Memory B cell (primary cell): ENCODE measurements at places on chromosomes 4 and X.

- H3K4me1 ChIP-seq: no peaks in the 10 kb centered on the region
- H3K36me3 ChIP-seq: no peaks in the 10 kb centered on the region
- DNase-seq: no peak
- no peak overlapping the region for H3K4me3 ChIP-seq
- no peak overlapping the region for H3K27ac ChIP-seq
These were observed 327.8 kb downstream of the ADGRL3 start for GRCh38 chr4:61527888-61528287.

GRCh38 chr4:2615821-2616220, 79.4 kb downstream of the FAM193A start:
- H3K4me3 ChIP-seq: no peak overlapping the region
- no peak overlapping the region for H3K27ac ChIP-seq
- peaks cover 6% of the 10 kb centered on the region for H3K36me3 ChIP-seq
- peaks cover 17% of the 10 kb centered on the region for H3K4me1 ChIP-seq

GRCh38 chrX:150567645-150568319, 639 bp upstream of the MTM1 start:
- H3K4me1 ChIP-seq: peaks cover 16% of the 10 kb centered on the region
- peak overlapping the region; percentile 87 for H3K4me3 ChIP-seq
- no peaks in the 10 kb centered on the region for H3K27me3 ChIP-seq

DNA sequence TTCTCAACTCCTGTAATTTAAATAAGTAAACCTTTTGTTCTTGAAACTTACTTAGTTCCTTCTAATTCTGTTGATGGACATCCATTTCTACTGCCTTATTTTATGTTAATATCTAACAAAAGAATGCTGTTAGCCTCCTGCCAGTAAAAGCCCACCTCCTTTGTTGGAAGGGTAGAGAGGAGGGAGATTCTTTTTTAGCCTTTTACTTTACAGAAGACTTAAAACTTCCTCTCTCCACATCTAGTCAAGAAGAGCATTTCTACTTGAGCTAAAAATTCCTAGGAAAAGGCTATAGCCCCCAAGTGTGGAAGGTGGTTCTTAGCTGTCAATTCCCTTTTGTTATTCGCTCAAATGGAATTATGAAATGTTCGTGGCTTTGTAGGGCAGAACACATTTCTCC, 118.7 kb downstream of the ZIC3 start:
- no peak overlapping the region for H3K4me3 ChIP-seq
- H3K27ac ChIP-seq: no peak overlapping the region
- DNase-seq: no peak
- H3K27me3 ChIP-seq: no peaks in the 10 kb centered on the region
- no peaks in the 10 kb centered on the region for H3K36me3 ChIP-seq

- DNase-seq: no peak
- H3K27me3 ChIP-seq: no peaks in the 10 kb centered on the region
- no peak overlapping the region for H3K27ac ChIP-seq
- no peaks in the 10 kb centered on the region for H3K36me3 ChIP-seq
These were observed 28.1 kb upstream of the NYX start for GRCh38 chrX:41419082-41419481.

GRCh38 chrX:153651540-153652079, 4.6 kb downstream of the DUSP9 start:
- H3K4me3 ChIP-seq: no peak overlapping the region
- peaks cover 2% of the 10 kb centered on the region for H3K27me3 ChIP-seq
- H3K36me3 ChIP-seq: peaks cover 1% of the 10 kb centered on the region
- no peak overlapping the region for H3K27ac ChIP-seq

DNA sequence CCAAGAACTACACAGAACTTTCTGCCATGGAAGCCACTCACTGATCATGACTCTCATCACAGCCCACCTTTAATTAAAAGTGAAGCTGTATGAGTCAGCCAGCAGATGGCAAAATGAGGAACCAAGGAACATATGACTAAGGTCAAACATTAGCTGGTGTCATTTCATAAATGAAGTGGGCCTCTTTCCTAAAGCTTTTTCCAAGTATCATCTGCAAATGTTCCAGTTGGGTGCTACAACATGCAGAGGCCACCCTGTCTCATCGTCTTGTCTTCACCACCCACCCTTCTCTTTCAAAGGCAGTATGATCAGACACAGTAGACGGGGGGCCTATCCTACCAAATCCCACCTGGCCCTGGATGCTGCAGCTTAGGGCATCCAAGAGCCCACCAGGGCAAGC, 9.2 kb upstream of the EOLA1 start:
- peaks cover 8% of the 10 kb centered on the region for H3K4me1 ChIP-seq
- peaks cover 10% of the 10 kb centered on the region for H3K36me3 ChIP-seq
- no peak overlapping the region for H3K27ac ChIP-seq
- H3K4me3 ChIP-seq: no peak overlapping the region
- DNase-seq: no peak

GRCh38 chr4:17316566-17316965, 195.3 kb downstream of the QDPR start:
- no peak overlapping the region for H3K4me3 ChIP-seq
- H3K4me1 ChIP-seq: no peaks in the 10 kb centered on the region
- H3K36me3 ChIP-seq: no peaks in the 10 kb centered on the region
- H3K27me3 ChIP-seq: peaks cover 1% of the 10 kb centered on the region

- H3K36me3 ChIP-seq: no peaks in the 10 kb centered on the region
- H3K27me3 ChIP-seq: no peaks in the 10 kb centered on the region
- no peak overlapping the region for H3K27ac ChIP-seq
- no peak overlapping the region for H3K4me3 ChIP-seq
- DNase-seq: no peak
These were observed 698.7 kb downstream of the GABRG1 start for GRCh38 chr4:45425135-45425534.

- H3K4me3 ChIP-seq: no peak overlapping the region
- peaks cover 6% of the 10 kb centered on the region for H3K36me3 ChIP-seq
- no peak for DNase-seq
- no peaks in the 10 kb centered on the region for H3K27me3 ChIP-seq
- H3K27ac ChIP-seq: no peak overlapping the region
These were observed 159.8 kb downstream of the RASL11B start for GRCh38 chr4:53021754-53022512.

GRCh38 chr4:11079171-11079570, 349.5 kb downstream of the HS3ST1 start:
- peaks cover 5% of the 10 kb centered on the region for H3K36me3 ChIP-seq
- no peaks in the 10 kb centered on the region for H3K27me3 ChIP-seq
- H3K27ac ChIP-seq: no peak overlapping the region
- no peak for DNase-seq

DNA sequence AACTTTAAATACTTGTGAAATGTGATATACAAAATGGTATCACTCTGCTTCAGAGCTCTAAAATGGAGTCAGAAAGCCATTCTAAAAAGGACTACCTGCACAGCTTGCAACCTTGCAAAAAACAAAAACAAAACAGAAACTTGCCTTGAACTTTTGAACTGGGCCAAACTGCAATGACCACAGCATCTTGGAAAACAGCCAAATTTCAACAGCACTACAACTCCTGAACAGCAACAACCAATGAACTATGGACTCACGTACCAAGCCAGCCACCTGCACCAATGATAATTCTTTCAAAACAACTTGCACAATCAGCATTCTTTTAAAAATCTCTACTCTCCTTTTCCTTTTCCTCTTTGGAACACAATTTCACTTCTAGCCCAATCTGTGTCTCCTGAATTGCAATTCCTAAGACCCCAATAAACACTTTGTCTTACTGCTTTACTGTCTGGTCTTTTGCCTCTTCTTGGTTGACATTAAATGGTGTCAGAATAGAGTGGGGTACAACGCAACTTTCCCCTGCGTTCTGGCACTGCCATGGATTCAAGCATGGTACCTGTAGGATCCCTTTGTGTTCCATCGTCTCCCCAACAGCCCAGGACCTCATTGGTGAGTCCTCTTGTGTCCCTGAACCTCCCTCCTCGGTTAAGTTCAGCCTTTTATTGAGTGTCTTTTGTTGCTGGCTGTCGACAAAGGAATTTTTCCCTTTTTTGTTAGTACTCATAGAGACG, 35.7 kb upstream of the FMR1 start:
- no peaks in the 10 kb centered on the region for H3K36me3 ChIP-seq
- H3K4me1 ChIP-seq: peaks cover 8% of the 10 kb centered on the region
- H3K4me3 ChIP-seq: no peak overlapping the region
- no peak overlapping the region for H3K27ac ChIP-seq

DNA sequence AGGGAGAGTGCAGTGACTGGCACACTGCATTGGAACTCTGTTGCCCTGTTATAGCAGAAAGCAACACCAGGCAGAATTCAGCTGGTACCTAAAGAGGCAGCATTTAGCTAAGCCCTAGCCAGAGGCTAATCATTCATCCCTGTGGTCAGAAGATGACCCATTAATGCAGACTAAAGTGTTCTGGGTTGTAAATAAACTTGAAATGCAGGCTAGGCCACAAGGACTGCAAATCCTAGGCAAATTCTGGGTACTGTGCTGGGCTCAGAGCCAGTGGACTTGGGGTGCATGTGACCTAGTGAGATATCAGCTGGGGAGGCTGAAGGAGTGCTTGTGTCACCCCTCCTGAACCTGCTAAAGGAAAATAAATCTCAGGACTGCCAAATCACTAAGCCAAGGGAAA, 91.2 kb downstream of the LPAR4 start:
- no peak for DNase-seq
- no peak overlapping the region for H3K27ac ChIP-seq
- H3K27me3 ChIP-seq: no peaks in the 10 kb centered on the region
- H3K36me3 ChIP-seq: no peaks in the 10 kb centered on the region
- H3K4me1 ChIP-seq: no peaks in the 10 kb centered on the region
- no peak overlapping the region for H3K4me3 ChIP-seq

DNA sequence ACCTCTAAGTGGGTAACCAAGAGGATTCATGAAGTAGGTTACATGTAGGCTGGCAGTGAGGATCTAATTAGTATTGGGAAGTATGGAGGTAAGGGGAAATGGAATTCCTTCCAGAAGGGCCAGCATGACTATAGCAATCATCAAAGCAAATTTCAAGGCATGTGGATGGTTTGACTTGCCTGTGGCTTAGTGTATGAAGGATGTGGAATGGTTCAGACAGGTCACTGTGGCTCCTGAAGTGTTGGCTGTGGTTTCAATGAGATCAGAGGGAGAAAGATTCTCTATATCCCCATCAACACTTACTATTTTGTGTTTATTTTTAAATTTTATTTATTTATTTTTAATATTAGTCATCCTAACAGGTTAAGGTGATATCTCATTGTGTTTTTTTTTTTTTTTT, 121.6 kb upstream of the TBC1D9 start:
- H3K27ac ChIP-seq: no peak overlapping the region
- H3K27me3 ChIP-seq: peaks cover 3% of the 10 kb centered on the region
- H3K36me3 ChIP-seq: peaks cover 11% of the 10 kb centered on the region
- no peak for DNase-seq

DNA sequence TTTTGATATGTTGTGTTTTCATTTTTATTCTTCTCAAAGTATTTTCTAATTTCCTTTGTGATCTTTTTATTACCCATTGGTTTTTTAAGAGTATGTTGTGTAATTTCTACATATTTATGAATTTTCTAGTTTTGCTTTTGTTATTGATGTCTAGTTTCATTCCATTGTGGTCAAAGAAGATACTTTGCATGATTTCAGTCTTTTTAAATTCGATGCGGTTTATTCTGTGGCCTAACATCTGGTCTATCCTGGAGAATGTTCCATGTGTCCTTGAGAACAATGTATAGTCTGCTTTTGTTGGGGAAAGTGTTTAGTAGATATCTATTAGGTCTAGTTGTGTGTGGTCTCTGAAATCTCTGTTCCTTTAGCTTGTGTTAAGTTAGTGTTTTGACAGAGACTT, 46.2 kb downstream of the PPEF1 start:
- H3K27ac ChIP-seq: no peak overlapping the region
- H3K4me3 ChIP-seq: no peak overlapping the region
- peaks cover 2% of the 10 kb centered on the region for H3K27me3 ChIP-seq
- H3K36me3 ChIP-seq: peaks cover 2% of the 10 kb centered on the region
- no peak for DNase-seq

GRCh38 chrX:50805276-50805675, 8.7 kb downstream of the SHROOM4 start:
- no peak for DNase-seq
- no peak overlapping the region for H3K4me3 ChIP-seq
- no peaks in the 10 kb centered on the region for H3K36me3 ChIP-seq
- peaks cover 6% of the 10 kb centered on the region for H3K27me3 ChIP-seq

- H3K4me3 ChIP-seq: no peak overlapping the region
- peaks cover 9% of the 10 kb centered on the region for H3K4me1 ChIP-seq
- no peak for DNase-seq
- H3K27me3 ChIP-seq: no peaks in the 10 kb centered on the region
These were observed 113.7 kb downstream of the CHRNA9 start for GRCh38 chr4:40448875-40449274.

DNA sequence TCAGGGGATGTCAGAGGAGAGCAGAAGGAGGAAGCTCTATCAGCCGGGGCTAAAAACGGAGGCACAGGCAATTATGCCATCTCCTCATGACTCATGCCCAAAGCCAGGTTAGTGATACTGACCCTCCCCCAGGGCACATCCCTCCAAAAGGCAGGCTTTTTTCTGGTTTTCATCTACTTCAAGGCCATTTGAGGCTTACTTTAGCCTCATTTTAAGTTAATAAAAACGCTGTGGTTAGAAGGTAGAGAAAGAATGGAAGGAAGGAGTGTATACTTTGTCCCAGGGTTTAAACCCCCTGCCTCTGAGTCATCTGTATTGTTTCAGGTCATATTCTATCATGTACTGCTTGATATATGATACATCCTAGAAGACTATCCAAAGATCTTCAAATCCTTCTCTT, 89.7 kb upstream of the NDP start:
- H3K27ac ChIP-seq: no peak overlapping the region
- H3K4me1 ChIP-seq: no peaks in the 10 kb centered on the region
- peaks cover 3% of the 10 kb centered on the region for H3K27me3 ChIP-seq
- no peaks in the 10 kb centered on the region for H3K36me3 ChIP-seq

GRCh38 chr4:22695917-22696316, 3.2 kb downstream of the GBA3 start:
- H3K27me3 ChIP-seq: no peaks in the 10 kb centered on the region
- H3K4me3 ChIP-seq: no peak overlapping the region
- no peak for DNase-seq
- H3K36me3 ChIP-seq: no peaks in the 10 kb centered on the region
- H3K4me1 ChIP-seq: no peaks in the 10 kb centered on the region
- no peak overlapping the region for H3K27ac ChIP-seq

DNA sequence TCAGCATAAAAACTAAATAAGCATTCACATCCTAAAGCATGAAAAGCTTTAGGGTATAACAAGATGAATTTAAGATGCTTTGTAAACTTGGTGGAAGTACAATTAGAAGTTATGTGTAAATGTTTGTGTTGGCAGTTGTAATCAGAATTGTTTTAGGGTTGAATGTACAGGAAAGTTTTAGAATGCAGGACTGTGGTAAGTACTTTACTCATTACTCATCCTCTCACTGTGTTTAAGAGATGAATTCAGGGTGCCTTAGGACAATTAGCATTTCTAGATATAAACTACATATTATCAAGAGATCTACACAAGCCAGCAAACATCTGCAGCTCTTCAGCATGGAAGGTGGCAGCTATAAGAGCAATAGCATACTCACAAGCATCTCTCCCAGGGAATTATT, 77.5 kb upstream of the ELOVL6 start:
- DNase-seq: no peak
- no peak overlapping the region for H3K4me3 ChIP-seq
- H3K4me1 ChIP-seq: no peaks in the 10 kb centered on the region
- no peaks in the 10 kb centered on the region for H3K36me3 ChIP-seq
